Activated CD4-positive, CD25-positive, alpha-beta regulatory T cell (primary cell): ENCODE measurements at places on chromosomes 7 and 10.

- no peak for DNase-seq
These were observed 440 bp upstream of the TCAF1 start for GRCh38 chr7:143902332-143902899.

DNA sequence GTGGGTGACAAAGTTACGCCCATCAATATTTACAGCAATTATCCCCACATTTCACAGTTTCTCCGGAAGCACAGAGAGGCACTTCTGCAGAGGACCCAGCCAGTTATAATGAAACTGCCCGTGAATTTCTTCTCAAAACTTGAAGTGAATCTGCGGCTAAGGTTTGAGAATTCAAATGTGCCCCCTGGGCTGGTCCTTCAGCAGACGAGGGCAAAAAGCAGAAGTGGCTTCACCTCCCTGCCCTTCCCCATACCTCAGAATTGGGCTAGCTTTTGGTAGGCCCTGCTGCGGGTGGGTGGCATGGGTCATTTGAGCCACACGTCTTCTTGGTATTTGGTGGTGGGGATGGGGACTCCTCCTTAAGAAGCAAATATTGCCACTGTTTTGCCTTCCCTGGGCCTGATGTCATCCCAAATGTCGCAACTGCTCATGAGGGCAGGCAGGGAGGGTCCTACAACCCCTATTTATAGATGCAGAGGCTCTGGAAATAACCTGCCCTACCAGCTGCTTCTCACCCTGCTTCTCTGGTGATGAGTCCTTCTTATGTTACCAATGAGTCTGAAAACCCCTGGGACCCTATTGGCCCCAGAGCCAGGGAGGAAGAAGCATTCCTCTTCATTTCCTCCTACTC is 16.6 kb upstream of the WDFY4 start:
- no peak for DNase-seq

DNA sequence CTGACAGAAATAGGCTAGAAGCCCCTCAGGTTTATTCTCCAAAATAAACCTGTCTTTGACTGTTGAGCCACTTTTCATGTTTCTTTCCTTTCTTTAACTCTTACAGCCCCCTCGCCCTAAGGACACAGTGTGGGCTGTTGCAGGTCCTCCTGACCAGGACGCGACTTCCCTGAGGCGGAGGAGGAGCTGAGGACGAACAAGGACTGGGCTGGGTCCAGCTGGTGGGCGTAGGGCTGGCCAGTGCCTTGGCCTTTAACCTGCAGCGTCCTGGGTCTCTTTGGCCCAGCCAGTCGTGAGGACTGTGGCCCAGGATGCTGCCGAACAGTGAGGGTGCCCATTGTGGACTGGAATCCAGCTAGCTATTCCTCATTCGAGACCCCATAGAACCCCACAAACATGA is 13.4 kb upstream of the BMS1 start:
- no peak for DNase-seq

DNA sequence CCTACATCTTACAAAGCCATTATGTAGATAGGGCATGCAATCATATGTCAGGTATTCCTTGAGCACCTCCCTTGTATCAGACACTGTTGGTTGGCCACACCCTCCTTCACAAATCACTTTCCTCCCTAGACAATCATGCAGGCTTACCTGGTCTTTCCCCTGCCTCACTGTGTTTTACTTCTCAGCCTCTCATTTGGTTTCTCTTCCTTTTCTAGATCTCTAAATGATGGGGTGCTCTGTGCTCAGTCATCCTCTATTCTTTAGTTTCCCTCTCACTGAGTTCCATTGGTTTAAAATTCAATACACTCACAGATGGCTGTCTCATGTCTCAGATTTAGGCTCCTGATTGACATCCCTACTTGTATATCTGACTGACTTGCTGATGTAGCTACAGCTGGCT is 31.4 kb downstream of the ANK3 start:
- DNase-seq, result no peak

- no peak for DNase-seq
These were observed 323.4 kb downstream of the PARD3 start for GRCh38 chr10:34491678-34492077.

DNA sequence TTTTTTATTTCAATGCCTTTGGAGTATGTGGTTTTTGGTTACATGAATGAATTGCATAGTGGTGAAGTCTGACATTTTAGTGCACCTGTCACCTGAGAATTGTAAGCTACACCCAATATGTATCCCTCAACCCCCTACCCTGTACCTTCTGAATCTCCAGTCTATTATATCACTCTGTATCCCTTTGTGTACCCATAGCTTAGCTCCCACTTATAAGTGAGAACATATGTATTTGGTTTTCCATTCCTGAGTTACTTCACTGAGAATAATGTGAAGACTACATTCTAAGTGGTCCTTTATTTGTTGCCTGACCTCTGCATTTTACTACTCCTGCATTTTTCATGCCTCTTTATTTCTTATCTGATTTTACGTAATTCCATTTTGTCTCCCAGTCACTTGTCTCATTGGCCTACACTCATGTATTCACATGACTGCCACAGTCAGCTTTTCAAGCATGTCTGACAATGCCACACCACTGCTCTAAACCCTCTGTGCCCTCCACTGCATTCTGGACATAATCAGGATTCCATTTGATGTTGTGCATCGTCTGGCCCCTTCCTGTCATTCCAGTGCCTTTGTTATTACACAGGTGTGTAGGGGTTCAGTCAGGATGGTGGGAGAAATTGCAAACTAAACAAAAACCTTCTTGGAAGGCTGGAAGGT is 1325.5 kb downstream of the XPNPEP1 start:
- no peak for DNase-seq

GRCh38 chr7:289209-289755 is 688 bp upstream of the FOXL3 start:
- no peak for DNase-seq

- DNase-seq, result no peak
These were observed 22.7 kb downstream of the TACR2 start for GRCh38 chr10:69394020-69394419.

DNA sequence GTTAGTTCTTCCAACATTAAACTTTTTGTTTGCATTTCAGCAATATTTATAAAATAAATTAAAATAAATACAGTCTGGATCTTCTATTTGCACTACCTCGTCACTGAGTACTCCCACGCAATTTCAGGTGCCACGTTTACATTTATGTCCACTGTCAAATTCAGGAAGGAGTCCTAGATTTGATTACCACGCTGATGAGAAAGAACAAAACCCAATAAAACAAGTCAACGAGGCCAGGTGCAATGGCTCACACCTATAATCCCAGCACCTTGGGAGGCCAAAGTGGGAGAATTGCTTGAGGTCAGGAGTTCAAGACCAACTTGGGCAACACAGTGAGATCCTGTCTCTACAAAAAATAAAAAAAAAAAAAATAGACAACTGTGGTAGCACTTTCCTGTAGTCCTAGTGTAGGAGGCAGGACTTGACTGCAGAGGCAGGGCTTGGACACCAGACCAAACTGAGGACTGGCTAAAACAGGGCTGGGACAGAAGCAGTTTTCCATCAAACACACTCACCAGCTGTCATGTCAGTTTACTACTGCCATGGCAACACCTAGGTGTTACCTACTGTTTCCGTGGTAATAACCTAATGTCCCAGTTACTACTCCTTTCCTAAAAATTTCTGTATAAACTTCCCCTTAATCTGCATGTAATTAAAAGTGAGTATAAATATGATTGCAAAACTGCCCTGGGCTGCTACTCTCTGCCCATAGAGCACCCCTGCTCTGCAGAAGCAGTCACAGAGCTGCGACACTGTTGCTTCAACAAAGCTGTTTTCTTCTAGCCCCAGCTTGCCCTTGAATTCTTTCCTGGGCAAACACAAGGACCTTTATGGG is 341.7 kb downstream of the PARD3 start:
- DNase-seq, result no peak

DNA sequence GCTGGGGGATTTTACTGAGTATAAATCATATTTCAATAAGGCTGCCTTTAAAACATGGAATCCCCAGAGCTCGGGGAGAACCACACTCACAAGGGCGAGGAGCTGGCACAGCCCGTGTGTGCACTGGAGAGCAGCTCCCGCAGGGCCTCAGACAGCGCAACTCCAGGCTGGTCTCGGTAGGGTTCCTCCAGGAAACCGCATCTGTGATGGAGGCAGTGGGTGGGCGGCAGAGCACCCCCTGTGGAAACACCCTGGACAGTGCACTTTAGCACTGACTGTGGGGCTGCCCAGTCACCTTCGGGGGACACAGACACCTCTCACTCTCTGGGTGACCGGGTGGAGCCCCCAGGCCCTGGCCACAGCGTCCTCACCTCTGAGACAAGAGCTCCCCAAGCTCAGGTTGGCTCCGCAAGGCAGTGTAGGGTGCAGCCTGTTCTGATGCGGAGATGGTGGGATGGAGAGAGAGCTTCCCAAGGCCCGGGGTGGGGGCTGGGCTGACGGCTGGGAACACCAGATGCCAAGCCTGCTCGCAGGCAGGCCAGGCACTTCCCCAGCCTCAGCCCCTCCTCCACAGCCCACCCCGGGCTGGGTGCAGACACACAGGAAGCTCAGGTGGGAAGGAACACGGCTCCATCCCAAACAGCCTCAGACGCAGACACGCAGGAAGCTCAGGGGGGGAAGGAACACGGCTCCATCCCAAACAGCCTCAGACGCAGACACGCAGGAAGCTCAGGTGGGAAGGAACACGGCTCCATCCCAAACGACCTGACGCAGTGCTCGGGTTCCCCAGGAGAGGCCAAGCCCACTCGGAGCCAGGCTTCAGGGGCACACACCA is 224.4 kb downstream of the MAD1L1 start:
- no peak for DNase-seq

DNA sequence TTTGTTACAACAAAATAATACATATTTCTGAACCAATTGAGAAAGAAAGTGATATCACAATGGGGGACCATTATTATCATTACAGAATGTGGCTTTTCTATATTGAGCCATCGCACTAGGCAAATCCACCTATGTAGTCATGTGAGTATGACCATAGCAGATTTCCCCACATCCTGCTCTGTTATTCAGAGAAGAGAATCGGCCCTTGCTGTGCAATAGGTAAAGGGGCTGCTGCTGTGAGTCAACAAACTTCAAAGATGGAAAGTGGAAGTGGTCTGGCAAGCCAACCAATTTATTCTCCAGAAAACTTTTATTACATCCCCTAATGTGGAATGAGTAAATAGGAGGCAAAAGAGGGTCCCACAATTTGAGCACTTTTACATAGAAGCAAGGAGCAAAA is 573.4 kb downstream of the ETV1 start:
- DNase-seq, result no peak

GRCh38 chr7:2478399-2478785 is 2.2 kb upstream of the GRIFIN start:
- no peak for DNase-seq

GRCh38 chr7:93092757-93093370 is 24.9 kb downstream of the SAMD9 start:
- no peak for DNase-seq

GRCh38 chr7:42774436-42774835 is 137.4 kb downstream of the C7orf25 start:
- DNase-seq, result no peak

DNA sequence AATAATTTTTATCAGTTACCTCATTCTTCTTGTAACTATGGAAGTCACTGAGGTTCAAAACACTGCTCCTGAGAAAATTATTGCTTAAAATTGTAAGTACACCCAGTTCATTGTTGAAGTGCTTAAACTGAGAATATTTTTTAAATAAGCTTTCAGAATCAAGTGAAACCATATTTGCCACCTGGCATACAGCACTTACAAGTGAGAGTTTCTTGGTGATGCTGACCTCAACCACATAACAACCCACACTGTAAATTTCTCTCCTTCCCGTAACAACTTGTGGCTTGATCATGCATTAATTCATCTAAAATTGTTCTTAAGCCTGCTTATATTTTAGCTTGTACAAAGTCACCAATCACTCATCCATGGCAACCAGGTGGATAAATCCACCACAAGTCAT is 34.0 kb downstream of the IMMP2L start:
- DNase-seq, result no peak

DNA sequence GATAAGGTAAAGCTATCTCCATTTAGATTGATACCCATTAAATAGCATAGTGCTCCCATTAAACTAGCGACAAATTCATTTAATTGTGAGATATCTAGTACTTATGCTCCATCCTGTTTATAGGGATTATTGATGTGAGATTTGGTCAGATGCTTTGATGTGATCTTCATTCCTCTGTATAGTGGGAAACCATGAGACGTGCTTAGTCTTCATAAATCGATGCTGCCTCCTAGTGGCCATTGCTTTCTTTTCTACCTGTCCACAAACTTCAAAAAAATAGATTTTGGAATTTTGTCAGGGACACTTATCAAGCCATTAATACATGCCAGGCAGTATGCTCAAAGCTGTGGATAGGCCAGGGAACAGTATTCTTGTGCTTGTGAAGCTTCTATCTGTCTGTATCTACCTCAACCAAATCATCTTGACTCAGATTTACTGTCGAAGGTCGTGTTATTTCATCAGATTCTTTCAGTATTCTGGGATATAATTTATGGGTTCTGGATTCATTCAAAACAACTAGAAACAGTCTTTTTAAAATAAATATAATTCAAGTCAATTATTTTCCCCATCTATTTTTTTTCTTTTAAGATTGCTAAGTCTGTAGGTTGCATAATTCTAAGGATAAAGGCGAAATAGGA is 12.0 kb downstream of the LSM8 start:
- DNase-seq, result no peak

GRCh38 chr7:91940171-91940570 is 491 bp upstream of the AKAP9 start:
- peak; percentile 25 for DNase-seq

GRCh38 chr10:119726676-119727261 is 919 bp downstream of the INPP5F start:
- DNase-seq, result no peak
